ENCODE measurements at places on chromosomes 3 and 15.

- no peak for DNase-seq
Observed at GRCh38 chr3:18888819-18889218, 259.5 kb upstream of the KCNH8 start.

DNA sequence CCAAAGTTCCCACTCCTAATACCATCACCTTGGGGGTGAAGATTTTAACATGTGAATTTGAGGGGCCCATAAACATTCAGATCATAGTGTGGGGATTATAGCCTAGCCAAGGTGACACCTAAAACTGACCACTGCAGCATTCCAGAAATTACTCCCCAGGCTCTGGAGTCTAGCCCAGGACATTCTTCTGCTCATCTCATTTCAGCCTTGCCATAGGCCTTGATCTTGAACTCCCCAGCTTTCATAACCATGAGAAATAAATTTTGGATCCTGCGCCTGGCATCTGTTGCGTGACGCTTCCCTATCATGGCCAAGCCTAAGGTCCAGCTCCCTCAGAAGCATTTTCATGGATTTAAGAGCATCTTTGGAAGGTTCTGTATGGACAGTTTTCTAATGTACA lies 502.9 kb upstream of the THBS1 start:
- no peak for DNase-seq

- DNase-seq: no peak
Observed at GRCh38 chr3:71662568-71662967, 62.6 kb downstream of the EIF4E3 start.

DNA sequence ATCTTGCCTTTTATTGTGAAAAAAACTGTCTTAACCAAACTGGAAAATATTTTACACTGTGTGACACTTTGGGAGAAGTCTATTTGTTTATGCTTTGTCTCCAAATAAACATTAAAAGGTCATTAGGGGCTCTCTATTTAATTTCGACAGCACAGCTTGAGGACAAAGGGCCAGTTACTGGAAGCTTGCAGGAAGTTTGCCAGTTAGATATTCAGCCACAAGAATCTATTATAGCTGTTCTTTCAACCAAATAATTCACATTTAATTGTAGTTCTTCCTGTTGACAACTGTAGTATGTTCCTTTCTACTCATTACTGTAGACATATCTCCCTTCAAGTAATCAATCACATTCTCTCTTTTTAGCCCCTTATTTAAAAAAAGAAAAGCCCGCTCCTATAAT lies 6.1 kb downstream of the CP start:
- no peak for DNase-seq

GRCh38 chr3:15638193-15638890 lies 36.8 kb downstream of the BTD start:
- DNase-seq: no peak

GRCh38 chr3:70527026-70527425 lies 214.6 kb upstream of the MDFIC2 start:
- no peak for DNase-seq

GRCh38 chr15:89937365-89938350 lies 24.9 kb upstream of the ARPIN start:
- DNase-seq: no peak

- no peak for DNase-seq
Observed at GRCh38 chr3:61877359-61878138, 316.2 kb downstream of the PTPRG start.

DNA sequence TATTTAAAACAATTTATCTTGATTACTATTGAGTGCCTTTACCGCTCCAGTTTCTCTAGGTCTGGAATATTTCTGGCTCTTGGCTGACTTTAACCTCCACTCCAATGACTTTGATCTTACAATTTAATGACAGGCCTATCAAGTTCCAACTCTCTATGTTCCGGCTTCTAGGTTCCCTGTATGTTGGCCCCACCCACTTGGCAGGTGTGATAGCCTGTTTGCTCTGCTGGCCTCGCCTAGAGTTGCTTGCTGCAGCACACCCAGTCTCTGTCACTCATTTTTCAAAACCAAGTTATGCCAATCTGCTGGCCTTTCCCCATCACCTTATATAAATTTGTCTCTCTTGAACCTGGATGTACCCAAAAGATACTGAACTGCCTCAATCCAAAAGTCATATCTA lies 428.0 kb downstream of the ROBO1 start:
- no peak for DNase-seq

DNA sequence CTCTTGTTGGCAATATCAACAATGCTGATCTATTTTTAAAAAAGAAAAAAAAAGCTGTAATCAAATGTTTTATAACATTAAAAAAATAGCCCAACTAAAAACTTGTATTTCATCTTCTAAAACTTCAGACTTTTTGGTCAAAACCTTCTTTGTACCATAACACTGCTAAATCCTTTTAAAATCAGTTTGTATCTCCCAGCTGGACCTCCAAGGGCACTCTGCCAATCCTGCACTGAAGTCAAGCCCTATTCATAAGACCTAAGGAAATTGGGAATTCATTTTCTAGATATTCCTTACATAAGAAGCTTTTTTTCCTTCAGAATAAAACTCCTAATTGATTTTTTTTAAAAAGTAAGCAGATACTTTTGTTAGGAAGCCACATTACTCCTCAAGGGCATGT lies 38.2 kb upstream of the HCLS1 start:
- no peak for DNase-seq

DNA sequence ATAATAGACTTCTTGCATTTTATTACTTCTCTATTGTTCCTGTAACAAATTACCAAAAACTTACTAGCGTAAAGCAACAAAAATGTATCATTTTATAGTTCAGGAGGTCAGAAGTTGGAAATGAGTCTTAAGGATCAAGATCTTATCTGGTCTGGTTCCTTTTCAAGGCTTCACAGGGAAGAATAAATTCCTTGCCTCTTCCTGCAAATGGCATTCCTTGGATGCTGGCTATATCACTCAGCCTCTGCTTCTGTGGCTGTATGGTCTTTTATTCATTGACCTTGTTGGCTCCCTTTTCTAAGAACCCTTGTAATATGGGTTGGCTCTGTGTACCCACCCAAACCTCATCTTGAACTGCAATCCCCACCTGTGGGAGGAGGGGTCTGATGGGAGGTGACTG lies 478.4 kb upstream of the THBS1 start:
- DNase-seq: no peak

- no peak for DNase-seq
Observed at GRCh38 chr3:147200545-147200944, 205.8 kb downstream of the ZIC4 start.

- no peak for DNase-seq
Observed at GRCh38 chr3:103787164-103787871, 1352.5 kb downstream of the ZPLD1 start.

DNA sequence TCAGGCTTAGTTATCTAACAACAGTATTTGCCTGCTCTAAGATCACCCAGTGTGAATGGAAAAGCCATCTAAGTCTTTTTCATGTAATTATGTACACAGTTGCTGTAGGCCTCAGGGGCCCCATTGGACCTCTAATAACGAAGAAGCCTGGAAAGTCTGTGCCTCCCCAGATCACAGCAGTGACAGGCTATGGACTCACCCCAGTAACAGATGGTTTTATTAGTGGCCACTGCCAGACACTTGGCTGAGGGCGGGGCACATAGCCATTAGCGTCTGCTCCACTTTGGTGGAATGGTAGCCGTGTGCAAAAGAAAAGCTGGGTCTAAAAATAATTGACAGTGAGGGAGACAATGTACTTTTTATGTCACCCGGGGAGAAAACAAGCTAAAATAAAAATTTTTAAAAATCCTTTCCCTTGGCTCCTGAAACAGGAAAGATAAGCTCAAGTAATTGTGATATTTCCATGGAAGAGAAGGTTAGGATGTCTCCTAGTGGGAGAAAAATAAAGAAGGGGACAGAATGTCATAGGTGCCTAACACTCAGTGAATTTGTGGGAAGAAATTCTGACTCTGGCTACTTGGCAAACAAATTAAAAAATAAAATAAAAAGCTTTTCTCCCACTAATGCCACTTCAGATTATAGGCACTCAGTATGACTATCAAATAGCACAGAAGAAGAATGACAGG lies 44.3 kb upstream of the ZNF385D start:
- peak; percentile 97 for DNase-seq

- no peak for DNase-seq
Observed at GRCh38 chr3:45552794-45553371, 41.7 kb upstream of the LIMD1 start.

GRCh38 chr3:151393941-151394340 lies 9.4 kb upstream of the P2RY12 start:
- no peak for DNase-seq

- no peak for DNase-seq
Observed at GRCh38 chr3:160677459-160677881, 510 bp downstream of the ARL14 start.

DNA sequence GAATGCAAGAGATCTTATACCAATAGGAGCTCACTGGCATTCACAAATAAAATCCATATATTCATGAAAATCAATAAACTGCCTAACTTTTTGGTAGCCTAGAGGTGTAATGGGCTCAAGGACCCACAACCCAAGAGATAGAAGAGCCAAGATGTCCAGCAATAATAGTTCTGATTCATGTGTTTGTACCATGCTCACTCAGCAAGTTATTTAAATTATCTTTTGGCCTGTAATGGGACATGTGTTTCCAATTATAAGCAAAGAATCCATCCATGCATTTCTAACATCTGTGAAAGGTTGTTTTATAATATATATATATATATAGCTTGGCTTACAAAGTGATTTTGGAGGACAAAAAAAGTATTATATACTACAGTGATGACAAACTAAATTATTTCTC lies 29.7 kb upstream of the SHC4 start:
- no peak for DNase-seq

DNA sequence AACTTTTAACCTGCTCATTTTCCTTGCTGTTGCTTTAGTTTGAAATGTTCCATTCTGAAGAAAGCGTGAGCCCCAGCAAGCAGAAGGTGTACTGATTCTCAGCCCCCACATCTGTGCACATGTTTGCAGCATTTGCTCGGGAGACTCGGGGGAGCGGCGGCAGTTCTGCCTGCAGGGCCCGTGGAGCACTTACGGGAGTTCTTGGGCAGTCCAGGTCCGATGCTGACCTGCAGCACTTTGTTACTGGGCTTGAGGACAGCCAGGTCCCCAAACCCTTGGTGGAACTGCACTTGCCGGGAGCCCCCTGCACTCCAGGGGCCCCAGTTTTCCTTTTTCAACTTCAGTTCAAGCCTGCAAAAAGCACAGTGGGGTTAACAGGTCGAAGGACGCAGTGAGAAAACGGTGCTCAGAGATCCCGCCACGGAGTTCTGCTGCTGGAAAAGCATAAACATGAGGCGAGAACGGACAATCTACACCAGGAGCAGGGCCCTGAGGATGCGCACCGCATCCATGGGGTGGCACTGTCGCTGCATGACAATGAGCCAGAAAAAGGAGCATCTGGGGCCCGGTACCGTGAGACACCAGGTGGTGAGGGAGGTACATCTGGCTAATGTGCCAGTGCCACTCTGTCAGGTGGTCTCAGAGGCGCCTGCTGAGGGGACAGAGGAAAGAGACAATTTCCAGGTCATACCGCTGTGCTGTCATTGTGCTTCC lies 45.6 kb upstream of the LDHAL6B start:
- no peak for DNase-seq

- no peak for DNase-seq
Observed at GRCh38 chr3:149473357-149474249, 894 bp upstream of the TM4SF4 start.

- DNase-seq: no peak
Observed at GRCh38 chr15:22956978-22957260, 23.2 kb downstream of the CYFIP1 start.

GRCh38 chr3:45952456-45952855 lies 9.2 kb downstream of the CXCR6 start:
- no peak for DNase-seq

DNA sequence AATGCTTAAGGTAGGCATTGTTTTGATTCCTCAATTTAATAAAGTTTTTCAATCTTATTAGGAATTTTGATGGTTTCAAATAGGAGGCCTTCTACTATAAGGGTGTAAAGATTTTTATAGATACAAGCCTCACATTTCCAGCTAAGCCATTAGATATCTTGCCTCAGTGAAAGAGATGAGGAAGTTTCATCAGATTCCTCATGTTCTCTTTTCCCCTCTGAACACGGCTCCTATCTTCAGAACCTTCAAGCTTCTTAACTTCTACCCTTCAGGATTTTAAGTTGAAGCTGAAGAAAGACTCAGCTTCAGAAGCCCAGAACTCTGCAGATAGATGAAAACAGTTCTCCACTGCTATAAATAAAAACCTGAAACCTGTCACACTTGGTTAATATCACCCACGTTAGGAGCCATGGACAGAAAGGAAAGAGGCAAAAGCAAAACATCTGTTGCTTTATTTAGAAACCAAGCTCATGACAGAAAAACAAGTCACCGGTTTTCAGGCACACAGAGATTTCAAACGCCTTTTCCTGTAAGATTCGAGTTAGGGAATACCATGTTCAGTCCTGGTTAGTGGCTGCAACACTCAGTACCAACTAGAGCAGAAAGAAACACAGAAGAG lies 82.2 kb upstream of the GOLGA8B start:
- DNase-seq: no peak

Measured in C1 segment of cervical spinal cord (tissue), 14 donors.